Fibroblast of skin of left quadriceps (primary cell): ENCODE measurements at places on chromosomes 7 and 10.

- DNase-seq, result no peak
These were observed 113.8 kb upstream of the COL1A2 start for GRCh38 chr7:94280851-94281250.

- no peak for DNase-seq
These were observed 2.2 kb upstream of the RAMP3 start for GRCh38 chr7:45155357-45155900.

DNA sequence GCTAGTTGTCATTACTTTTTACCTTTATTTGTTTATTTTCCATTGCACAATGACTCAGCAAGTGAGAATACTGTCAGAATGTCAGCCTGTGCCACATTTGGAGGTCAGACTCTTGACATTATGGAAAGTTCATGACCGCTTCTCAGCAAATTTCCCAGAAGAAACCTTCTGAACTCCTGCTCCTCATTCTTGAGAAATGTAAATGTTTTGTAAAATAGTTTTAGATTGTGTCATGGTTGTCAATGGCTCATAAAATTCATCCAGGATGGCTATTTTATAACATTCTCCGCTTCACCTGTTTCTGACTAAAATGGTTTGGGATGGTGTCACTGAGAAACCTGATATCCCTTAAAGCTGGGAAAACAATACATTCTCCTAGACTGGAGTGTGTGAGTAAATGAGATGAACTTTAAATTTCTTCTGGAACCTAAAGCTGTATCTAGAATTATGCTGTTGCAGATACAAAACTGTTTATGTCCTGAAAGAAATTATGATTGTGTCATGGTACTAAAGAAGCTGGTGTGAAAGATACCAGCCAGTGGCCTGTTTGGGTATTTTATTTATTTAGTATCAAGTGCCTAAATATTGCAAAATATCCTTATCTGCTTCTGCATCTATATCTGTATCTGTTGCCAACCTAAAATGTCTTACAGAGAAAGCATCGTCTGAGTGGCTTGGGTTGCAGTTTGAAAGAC lies 671.7 kb downstream of the GATA3 start:
- DNase-seq, result no peak

GRCh38 chr7:114212721-114213429 lies 201.7 kb upstream of the FOXP2 start:
- no peak for DNase-seq

GRCh38 chr7:105246256-105246655 lies 142.5 kb downstream of the SRPK2 start:
- DNase-seq, result no peak

GRCh38 chr10:94217411-94217810 lies 145.3 kb downstream of the NOC3L start:
- no peak for DNase-seq

GRCh38 chr7:124152859-124153692 lies 120.2 kb upstream of the TMEM229A start:
- DNase-seq, result no peak

DNA sequence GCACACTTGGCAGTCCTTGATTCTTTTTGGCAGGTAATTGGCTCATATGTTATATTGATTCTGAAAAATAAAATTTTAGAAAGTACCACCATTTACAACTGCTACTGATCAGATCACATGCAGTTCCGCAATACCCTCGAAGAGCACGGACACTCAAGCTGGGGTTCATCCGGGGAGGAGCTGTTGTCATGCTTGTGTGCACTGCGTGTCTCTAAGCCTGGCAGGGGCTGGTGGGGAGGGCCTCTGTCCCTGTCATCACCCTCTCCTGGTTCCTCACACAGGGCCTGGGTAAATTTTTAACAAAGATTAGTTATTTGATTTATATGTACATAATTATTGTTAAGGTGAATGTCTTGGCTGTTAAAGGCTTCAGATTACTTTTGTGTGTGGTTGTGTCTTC lies 45.2 kb downstream of the TRRAP start:
- no peak for DNase-seq

- DNase-seq, result peak; percentile 86
These were observed 73.0 kb downstream of the MICU1 start for GRCh38 chr10:72552857-72553256.

DNA sequence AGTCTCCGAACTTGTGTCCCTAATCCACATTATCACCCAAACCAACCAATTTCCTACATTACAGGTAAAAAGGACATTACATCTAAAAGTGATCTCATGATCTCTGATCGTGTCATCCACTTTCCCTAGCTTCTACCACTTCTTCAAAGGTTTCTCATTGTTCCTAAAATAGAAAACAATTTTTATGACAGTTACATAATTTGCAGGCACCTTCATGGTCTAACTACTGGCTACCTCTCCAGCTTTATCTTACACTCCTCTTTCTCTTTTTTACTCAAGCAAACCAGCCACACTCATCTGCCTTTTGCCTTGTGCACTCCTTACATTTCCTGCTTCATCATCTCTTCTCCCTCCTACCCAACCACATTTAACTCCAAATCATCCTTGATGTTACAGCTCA lies 886.7 kb upstream of the SORCS1 start:
- no peak for DNase-seq

- no peak for DNase-seq
These were observed 275.9 kb downstream of the PRPF18 start for GRCh38 chr10:13862546-13863233.

DNA sequence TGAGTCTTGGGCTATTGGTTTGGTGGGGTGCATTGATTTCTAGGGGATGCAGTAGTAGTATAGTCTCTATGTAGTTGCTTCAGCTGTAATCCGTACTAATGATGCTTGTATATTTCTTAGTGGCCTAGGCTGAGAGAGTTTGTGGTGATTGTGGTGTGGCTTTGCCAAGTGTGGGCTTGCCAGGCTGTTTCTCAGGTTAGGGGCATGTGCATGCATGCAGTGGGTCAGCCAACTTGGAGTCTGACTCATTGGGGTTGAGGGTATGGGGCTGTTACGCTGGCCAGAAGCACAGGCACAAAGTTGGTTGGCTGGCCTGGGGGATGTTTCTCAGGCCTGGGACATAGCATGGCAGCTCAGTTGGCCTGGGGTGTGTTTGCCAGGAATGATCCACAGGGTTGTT lies 25.7 kb upstream of the PLA2G12B start:
- DNase-seq, result no peak

DNA sequence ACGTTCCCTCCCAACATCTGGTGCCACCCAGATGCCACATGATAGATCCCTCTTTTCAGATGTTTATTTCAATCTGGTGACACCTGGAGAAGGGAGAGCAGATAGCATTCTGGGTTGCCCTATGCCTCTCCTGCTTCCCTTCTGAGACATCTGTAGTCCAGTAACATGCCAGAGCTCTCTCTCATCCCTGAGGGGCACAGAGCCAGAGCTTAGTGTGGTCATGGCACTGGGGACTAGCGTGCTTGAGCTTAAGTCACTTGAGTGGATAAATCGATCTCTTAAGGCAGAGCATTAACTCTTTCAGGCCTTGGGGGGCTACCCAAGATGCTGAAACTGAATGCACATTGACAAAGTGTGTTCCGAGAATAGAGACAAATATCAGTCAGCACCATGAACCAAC lies 47.9 kb downstream of the WNT2 start:
- no peak for DNase-seq

GRCh38 chr10:126097558-126098225 lies 201.3 kb downstream of the FANK1 start:
- DNase-seq, result no peak

DNA sequence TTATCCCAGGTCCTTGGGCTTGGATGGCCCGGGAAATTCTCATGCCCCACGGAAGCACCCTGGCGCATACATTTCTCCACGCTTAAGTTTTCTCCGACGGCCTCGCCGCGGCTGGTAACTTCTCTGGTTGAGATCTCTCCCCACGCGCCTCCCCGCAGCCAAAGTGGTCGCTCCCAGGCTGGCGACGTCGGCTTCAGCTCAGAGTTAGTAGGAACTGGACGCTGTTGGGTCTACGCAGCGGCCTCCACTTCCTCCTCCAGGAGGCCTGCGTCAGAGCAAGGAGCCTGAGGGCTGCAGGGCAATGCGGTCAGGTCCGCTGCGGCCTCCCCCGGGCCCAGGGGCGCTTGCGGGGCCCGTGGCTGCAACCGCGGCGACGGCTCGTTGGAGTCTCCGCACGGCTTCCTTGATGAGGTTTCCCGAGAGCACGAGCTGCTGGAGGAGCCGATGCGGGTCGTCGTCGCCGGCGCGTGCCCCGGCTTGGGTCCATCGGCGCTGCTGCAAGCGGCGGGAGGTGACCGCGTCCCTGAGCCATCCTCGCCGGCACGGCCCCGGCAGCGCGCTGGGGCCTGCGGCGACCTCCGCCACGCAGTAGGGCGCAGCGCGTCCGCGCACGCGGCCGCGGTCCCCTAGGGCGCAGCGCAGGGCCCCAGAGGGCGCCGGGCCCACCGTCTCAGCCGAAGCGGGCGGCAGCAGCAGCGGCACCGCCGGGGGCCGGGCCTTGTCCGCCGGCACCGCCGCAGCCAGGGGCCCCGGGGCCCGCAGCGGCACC lies 744 bp downstream of the FRAT2 start:
- no peak for DNase-seq

GRCh38 chr10:178208-178607 lies 43.0 kb downstream of the ZMYND11 start:
- no peak for DNase-seq

DNA sequence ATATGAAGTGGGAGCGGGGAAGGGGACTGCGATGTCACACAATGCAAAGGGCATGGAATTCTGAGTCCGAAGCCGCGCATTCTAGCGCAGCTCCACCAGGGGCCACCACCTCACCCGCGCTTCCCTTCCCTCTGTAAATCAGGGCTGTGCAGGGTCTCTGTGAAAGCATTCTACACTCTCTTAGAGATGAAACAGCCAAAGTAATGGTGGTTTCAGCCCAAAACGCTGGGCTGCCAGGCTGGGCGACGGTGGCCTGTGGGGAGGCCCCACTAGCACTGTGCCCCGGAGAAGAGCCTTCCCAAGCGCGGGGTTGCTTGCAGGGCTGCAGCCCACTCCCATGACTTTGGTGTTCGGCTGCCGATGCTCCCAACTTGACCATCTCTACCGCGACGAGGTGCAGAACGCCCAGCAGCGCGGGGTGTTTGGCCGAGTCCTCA lies 11.4 kb downstream of the ATG9B start:
- no peak for DNase-seq

GRCh38 chr10:112244197-112244596 lies 39.0 kb upstream of the TECTB start:
- no peak for DNase-seq

DNA sequence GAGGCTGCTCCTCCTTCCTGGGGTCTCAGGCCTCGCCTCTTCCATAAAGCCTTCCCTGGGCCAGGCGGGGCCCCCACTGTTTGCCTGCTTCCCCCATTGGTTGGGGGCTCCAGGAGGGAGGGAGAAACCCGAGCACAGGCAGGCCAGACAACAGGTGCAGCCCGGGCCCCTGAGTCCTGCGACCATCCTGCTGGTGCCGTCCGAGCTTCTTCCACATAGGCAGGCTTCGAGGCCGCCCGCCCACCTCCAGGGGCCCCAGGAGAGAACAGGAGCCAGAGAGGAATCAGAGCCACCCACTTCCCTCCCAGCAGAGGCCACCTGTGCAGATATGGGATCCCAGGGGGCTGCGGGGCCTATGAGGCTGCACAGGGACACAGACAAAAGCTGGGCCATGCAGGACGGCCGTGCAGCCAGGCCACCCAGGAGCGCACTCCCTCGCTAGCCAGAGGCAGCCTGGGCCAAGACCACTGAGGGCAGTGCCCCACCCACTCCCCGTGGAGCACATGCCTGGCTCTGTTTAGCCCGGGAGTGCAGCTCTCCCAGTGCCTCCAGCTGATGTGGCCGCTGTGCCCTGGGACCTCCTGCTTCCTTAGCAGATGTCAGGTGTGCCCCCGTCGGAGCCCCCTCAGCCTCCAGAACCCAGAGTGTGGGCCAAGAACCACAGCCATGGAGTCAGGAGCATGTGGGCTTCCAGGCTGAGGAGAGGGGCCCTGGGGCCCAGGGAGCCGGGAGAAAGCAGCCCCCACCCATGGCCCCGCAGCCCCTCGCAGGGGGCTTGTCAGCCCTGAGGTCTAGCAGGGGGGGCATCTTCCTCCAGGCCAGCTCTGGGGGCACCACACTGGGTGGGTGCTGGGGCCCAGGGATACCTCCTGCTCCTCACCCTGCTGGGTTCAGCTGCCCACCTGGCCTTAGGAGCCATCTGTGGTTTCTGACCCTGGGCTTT lies 59.9 kb upstream of the INPP5A start:
- DNase-seq, result no peak

DNA sequence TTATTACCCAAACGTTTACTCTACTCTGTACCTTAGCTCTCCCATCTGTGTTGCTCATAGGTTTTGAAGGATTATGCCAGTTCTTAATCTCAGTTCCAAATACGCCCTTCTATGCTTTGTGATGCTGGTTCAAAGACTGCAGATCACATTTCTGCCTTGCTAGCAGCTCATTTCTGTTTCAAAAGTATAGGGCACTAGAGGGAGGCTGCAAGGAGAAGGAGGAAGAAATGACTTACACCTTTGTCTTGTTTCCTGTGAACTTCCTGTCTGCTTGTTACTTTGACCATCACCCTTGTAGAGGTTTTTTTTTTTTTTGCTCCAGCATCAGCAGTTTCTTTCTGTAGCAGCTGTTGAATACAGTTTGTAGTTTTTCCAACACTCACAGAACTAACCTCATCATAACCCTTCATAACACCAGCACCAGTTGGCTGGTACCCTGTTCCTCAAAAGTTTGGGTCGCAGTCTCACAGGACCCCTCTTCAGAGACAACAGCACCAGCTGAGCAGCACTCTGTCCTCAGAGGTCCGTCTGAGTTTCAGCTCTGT lies 16.5 kb downstream of the SLK start:
- no peak for DNase-seq

DNA sequence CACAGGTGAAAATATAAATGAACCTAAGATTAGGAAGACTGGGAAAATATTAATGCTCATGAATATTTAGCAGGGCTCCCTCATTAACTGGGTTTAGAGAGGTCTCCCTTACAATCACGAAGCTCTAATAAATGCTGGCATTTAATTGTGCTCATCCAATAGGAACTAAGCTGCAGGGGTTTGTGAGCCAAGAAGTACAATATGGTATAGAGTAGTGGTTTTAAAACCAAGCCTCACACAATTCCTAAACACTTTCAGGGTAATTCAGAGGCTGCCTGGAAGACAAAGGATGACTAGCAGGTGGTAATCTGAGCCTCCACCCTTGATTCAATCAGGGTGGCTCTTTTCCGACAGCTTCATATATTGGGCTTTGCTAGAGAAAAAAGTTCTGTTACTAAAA lies 103.3 kb downstream of the GPAM start:
- DNase-seq, result no peak

GRCh38 chr10:120478386-120478785 lies 21.4 kb downstream of the PLPP4 start:
- peak; percentile 62 for DNase-seq

- DNase-seq, result peak; percentile 44
These were observed 188.4 kb downstream of the PPP1R3A start for GRCh38 chr7:113730309-113730955.

- DNase-seq, result no peak
These were observed 2.8 kb upstream of the GAL3ST4 start for GRCh38 chr7:100171087-100171681.

- no peak for DNase-seq
These were observed 7.1 kb downstream of the SND1 start for GRCh38 chr7:127658970-127659630.

DNA sequence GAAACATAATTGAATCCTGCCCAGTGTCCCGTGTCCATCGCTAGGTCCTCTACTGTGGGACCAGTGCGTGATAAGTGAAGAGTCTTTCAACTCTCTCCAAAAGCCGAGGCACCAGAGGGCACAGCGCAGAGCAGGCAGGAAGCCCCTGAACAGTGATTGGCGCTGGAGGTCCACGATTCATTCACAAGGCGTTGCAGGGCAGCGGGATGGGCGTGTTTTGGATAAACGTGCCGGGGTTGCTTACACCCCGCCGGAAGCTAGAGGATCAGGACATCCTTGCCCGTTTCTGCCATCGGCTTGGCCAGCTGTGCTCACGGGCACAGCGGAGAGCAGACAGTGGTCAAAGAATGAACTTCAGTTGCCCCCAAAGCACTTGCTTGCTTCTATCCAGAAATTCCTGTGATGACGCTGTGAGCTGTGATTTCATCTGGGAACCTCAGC lies 86.0 kb upstream of the PFKP start:
- no peak for DNase-seq
